Cerebellar nuclear complex (tissue), 1 donor: ENCODE measurements at places on chromosomes 12 and 14.

- DNase-seq = no peak
Measured at GRCh38 chr12:12336049-12336411, 14.0 kb downstream of the MANSC1 start.

DNA sequence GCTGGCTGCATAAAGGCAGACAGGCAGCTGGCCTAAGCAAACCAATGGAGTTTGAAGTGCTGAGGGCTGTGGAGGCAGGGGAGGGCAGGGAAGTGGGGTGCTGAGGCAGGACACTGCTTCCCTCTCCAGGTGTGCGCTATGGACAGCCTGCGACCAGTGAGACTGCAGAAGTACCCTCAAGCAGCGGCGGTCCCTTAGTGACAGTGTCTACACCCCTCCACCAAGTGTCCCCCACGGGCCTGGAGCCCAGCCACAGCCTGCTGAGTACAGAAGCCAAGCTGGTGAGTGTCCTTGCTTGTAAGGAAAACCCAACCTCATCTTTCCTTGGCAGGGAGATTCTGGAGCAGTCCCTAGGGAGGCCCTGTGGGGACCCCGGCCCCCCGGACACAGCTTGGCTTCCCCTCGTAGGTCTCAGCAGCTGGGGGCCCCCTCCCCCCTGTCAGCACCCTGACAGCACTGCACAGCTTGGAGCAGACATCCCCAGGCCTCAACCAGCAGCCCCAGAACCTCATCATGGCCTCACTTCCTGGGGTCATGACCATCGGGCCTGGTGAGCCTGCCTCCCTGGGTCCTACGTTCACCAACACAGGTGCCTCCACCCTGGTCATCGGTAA lies 17.9 kb downstream of the HNF1A start:
- DNase-seq = no peak

DNA sequence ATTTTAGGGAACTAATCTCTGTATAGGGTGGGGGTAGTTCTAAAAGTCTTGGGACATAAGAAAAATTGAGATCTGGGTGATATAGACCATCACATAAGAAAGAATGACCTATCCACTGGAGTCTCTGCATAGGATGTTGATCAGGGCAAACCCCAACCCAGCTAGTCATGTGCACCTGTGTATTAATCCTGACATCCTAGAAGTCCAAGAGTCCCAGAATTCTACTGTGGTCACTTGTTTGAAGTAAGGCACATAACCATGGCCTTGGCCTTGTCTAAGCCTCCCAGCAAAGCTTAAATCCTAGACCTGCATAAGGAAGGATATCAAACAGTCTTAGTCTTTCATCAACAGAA lies 334.1 kb upstream of the DCN start:
- no peak for DNase-seq

- DNase-seq = no peak
Measured at GRCh38 chr12:26032719-26033241, 74.3 kb downstream of the RASSF8 start.

DNA sequence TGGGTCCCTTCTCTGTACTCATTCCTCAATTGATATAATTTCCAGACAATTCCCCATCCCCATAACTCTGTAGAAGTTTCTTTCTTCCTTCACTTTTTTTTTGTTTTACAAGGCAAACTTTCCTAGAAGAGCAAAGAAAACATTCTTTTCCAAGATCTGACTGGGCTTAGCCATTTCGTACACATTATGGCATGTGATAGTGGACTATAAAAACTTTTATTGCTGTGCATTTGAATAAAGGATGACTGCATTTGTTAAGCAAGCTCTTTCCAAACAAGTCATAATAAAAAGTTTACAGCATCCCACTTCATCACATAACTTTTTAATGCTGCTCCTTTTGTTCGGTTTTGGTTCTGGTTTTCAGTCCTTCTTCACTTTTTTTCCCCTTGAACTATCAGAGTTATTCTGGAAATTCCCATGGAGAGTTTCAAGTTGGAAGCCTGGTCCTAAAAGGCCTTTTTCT lies 231.0 kb upstream of the HMGA2 start:
- DNase-seq = no peak

DNA sequence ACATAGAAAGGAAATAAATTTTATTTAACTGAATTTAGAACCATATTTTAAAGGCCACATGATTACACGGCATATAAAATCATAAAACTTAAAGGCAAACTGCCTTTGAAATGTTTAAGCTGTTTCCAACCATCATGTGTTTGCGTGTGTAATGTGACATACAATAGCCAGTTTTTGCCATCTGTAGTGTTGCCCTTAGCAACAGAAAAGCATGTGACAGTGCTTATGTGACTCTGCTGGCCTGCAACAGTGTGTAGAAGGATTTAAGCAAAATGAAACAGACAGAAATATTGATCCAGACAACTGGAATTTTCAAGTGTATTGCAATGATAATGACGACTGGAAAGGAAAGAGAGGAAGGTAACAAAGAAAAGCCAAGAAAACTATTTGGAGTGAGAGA lies 49.5 kb downstream of the TSPAN19 start:
- no peak for DNase-seq

DNA sequence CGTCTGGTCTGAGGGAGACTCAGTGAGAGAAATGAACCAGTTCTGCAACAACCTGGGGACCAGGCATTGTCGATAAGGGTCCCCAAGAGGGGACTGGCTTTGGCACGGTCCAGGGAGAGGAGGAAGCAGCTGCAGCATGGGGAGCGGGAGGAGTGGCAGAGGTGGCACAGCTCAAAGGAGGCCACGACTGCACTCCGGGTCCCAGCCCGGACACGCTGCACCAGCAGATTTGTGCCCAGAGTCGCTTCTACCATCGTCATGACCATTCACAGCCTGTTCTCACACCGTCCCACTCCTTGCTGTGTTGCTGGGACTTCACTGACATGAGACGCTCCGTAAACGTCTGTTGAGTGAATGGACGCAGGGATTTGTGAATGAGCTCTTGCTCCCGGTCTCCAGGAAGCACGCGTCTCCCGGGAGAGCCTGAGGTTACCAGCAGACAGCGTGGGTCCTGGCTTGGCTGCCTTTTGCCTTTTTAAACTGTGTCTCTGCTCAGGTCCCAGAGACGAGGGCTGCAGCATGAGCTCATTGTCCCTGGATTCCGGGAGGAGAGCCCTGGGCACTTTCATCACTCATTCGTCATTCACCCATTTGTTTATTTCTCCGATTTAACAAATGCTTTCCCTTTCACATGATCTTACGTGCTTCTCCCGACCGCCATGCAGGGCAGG lies 137.0 kb downstream of the PIWIL1 start:
- no peak for DNase-seq

DNA sequence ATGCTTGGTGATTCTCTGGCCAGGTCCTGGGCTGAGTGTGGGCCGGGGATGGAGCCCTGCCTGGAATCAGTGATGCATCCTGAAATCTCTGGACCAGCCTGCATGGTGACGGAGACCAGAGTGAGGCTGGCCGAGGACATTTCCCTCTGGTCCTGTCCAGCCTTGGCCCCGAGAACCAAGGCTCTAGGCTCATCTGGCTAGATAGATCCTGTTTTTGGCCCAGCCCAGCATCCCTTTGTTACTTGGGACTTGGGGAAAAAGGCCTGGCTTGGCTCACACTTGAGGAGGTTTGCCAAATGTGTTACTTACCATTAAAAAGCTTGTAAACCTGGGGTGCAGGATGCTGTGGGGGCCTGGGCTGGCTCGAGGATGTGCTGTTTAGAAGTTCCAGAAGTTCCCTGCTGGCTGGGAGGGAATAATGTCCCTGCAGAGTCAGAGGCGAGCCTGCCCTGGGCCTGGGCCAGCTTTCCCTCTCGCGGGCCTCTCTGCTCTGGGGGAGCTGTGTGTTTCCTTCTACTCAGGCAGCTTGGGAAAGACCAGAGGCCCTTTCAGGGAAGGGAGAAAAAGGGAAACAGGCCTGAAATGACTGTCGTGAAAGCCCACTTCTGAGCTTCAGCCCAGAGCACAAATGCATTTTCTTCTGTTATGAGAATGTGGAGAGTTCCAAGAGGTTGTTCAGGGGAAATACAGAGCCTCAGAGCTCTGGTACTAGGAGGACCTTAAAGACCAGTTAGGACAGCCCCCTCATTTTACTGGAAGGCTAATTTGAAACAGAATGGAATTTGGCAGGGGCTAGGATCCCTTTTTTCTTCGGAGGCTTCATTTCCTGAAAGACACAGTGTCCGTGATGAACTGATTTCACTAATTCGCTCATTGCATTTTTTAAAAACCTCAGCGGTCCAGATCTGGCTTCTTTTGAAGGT lies 47.2 kb upstream of the CTDSP2 start:
- DNase-seq = peak; percentile 38

GRCh38 chr12:109653890-109654289 lies 59.7 kb upstream of the FAM222A start:
- no peak for DNase-seq

- no peak for DNase-seq
Measured at GRCh38 chr14:105527381-105527825, 1.0 kb downstream of the TMEM121 start.

GRCh38 chr12:5514016-5514415 lies 82.1 kb downstream of the NTF3 start:
- no peak for DNase-seq

DNA sequence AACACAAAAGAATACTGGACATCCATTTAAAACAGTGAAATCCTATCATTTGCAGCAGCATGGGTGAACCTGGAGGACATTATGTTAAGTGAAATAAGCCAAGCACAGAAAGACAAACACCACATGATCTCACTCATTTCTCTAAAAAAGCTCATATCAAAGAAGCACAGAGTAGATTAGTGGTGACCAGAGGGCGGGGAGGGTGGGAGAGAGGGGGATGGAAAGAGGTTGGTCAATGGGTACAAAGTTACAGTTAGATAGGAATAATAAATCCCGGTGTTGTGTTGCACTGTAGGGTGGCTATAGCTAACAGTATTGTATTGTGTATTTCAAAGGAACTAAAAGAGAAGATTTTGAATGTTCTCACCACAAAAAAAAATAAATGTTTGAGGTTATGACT lies 52.4 kb downstream of the DUSP6 start:
- no peak for DNase-seq

DNA sequence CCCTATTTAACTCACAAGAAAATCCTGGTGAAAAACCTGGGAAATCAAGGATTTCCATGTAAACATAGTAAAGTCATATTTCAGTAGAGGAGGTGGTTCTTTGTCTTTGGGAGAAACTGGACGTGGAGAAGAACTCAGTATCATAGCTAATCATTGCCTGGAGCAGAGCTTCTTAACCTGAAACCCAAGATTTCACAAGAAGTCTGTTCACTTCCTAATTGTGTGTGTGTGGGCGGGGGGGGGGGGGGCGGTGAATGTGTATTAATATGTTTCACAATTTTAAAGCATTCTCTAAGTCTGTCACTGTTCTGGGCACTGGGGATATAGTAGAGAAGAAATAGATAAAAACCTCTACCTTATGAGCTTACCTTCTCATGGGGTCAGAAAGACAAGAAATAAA lies 96.7 kb upstream of the PPP4R3A start:
- no peak for DNase-seq

DNA sequence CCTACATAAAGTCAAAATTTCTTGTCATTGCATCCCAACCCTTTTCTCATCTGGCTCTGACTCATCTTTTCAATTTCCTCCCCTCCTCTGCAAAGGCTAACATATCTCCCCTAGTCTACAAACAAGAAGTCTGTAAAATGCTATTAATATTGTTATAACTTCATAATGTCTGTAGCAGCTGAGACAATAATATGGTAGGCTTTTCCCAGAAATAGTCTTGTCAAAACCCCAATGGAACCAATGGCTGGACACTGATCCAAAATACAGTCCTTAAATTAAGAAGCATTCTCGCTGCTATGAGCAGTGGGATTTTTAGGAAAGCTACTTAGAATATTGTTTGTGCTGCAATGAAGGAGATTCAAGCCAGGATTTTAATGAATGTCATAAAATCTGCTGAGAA lies 131.4 kb downstream of the KLHL28 start:
- no peak for DNase-seq

- DNase-seq = no peak
Measured at GRCh38 chr12:132083614-132083940, 60.5 kb downstream of the DDX51 start.

GRCh38 chr12:5840944-5841343 lies 104.1 kb downstream of the ANO2 start:
- no peak for DNase-seq

DNA sequence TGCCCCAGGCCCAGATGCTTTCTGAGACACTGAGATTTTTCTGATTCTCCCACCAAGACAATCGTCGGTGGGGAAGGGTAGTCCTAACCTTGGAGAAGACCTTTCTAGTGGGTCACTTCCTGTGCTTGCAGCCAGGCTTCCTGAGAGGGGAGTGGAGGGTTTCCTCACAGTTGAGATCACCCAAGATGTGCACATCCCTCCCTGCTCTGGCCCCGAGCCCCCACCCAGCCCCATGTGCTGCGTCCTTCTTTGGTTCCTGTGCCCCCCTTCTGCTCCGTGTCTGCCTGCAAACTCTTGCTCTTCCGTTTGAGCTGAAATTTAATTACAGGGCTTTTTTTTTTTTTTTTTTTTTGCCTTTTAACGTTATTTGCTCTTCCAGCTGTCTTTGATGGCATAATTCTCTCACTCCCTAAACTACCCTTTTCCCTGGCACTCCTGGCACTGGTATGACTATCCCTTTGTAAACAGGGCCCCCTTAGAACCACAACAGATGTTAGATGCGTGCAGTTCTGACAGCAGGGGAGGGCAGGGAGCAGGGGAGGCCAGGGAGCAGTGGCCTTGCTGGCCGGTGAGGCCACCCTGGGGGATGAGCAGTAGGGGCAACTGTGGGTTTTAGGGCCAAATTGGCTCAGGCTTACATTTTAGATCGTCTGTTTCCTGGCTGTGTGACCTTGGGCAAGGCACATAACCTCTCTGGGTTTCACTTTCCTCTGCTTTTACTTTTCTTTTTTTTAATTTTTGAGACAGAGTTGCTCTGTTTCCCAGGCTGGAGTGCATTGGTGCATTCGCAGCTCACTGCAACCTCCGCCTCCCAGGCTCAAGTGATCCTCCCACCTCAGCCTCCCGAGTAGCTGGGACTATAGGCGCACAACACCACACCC lies 144.5 kb downstream of the PHETA1 start:
- no peak for DNase-seq

DNA sequence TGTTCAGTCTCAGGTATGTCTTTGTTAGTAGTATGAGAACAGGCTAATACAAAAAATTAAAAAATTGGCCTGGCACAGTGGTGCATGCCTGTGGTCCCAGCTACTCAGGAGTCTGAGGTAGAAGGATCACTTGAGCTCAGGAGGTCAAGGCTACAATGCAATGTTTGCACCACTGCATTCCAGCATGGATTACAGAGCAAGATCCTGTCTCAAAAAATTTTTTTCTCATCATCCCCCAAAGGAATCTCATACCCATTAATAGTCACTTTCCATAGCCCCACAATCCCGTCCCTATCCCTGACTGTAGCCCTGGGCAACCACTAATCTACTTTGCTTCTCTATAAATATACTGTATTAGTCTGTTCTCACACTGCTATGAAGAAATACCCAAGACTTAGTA lies 57.8 kb downstream of the TTC8 start:
- no peak for DNase-seq

- DNase-seq = no peak
Measured at GRCh38 chr12:115149685-115150378, 465.9 kb upstream of the TBX3 start.
